AG04450 (cell line): ENCODE measurements at places on chromosomes 11 and 22. TPM values are rescaled to one million over a fixed set of nuclear protein-coding genes. Genes with fewer than 3 reads are reported as not detected.

GRCh38 chr11:101262995-101263394, 133.4 kb upstream of the PGR start:
- DNase-seq, result no peak

- no peak for DNase-seq
These were observed 24.0 kb downstream of the PAX6 start for GRCh38 chr11:31786996-31787685.

- no peak for DNase-seq
These were observed 7.5 kb upstream of the PPARA start for GRCh38 chr22:46142548-46143490.

DNA sequence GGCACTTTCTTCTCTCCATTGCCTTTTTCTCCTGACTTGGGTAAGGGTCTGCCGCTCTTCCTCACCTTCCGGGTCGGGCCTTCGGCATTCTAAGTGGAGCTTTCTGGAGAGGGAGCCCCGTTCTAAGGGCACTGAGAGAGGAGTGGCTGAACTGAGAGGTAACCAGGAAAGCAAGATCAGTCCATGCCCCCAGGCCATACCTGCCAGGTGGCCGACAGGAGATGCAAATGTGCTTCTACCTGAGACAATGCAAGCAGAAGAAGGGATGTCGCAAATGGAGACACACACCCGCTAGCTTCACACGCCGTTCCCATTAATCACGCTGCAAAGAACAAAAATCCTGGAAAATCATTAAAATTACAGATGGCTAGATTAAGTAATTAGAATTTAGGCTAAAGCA, 156.4 kb upstream of the TBCEL start:
- no peak for DNase-seq

DNA sequence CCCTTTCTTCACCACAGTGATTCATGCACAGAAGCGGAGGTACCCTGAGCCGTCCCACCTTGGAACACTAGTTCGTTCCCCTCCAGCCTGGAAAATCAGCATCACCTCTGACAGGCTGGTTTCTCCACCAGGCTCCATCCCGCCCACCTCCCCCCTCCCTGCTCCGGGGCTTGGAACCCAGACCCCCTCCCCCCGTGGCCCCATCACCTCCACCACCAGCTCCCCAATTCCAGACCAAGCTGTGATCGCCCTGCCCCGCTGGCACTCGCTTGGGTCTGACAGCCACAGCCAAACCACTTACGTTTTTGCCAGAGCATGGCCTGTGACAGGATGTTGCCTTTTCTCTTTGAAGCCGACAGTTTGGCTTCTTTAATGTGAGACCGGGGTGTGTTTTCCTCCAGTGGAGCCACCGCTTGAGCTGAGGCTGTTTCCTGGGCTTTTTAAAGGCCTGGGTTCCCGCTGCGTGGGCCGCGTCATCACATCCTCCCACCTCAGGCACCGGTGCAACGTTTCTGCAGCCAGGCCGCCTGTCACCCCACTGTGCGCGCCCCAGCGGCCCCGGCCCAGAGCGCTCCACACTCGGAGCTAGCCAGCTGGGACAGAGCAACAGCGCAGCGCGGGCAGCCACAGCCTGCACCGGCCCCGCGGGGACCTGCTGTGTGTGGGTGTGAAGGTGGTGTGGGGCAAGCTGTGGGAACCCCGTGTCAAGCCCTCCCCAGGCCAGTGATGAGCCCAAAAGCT, at the start of gene POU2AF1:
Gene POU2AF1, minus strand, starts transcription at position 415 of the 741 bp plus-strand sequence. Its CDS starts 98 bp downstream, at position 317.
- DNase-seq, result no peak

DNA sequence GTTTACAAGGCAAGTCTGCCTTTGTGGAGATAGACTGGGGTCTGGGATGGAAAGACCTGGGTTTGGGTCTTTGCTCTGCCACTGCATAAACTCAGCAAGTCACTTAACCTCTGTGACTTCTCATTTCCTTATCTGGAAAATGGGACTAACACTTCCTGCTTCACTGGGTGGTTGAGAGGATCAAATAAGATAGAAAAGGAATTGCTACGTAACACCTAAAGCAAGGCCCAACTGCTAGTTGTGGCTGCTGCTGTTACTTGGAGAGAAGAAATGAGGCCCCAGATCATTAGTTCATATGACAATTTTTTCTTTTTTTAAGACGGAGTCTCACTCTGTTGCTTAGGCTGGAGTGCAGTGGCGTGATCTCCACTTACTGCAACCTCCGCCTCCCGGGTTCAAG, 5.9 kb downstream of the PTPRJ start:
- DNase-seq, result no peak

The DERL3 gene
- polyA plus RNA-seq, result 0.19 and 0.27 TPM in 2 replicates

The TMEM258 gene
- 300 and 356 TPM in 2 replicates for polyA plus RNA-seq
